ENCODE measurements at places on chromosomes 12 and 14.

DNA sequence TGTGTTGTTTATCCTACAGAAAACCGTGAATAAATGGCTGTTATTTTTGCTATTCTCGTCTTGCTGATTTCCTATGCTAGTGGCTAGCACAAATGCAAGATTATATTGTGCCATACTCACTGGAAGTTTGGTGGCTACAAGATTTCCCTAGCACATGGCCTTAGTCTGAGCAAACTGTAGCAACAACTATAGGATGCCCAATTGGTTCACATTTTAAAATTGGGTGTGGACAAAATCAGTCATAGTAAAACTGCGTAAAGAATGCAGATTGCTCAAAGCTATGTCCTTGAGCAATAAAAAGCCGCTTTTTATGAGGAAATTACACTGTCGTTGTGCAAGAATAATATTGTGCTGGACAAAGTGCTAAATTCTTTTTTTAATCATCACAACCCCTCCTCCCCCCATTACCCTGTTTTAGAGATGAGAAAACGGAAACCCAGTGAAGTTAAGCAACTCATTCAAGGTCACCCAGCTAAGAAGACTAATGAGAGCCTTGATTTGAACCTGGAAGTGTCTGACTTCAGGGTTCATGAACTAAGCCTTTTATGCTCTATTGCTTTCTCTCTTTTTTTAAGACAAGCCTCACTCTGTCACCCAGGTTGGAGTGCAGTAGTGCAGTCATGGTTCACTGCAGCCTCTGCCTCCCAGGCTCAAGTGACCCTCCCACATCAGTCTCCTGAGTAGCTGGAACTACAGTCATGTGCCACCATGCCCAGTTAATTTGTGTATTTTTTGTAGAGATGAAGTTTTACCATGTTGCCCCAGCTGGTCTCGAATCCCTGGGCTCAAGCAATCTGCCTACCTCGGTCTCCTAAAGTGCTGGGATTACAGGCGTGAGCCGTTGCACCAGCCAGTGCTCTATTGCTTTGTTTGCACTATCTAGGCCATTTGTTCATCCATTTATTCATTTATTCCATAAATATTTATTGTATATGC is 73.6 kb downstream of the SRGAP1 start:
- no peak for DNase-seq

DNA sequence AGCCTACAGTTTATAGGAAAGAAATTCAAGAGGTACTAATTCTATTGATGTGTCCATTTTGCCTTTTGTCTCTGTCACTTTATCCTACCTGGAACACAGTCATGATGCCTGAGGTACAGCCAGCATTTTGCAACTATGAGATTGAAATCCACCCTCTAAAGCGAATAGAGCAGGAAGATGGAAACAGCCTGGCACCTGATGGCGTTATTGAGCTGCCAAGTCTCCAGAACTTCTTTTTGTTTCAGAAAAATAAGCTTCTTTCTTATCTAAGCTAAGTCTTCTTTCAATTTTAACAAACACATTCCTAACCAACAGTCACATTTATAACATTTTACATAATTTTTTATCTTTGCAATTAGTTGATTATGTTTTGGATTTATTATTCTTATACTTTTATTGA is 182.1 kb downstream of the PAWR start:
- no peak for DNase-seq

- peak; percentile 80 for DNase-seq
Observed at GRCh38 chr12:48999371-49000131, at the start of gene DDN. TSS of gene DDN (minus strand) at chr12:48999375. CDS start at chr12:48999287, 88 bp downstream.

DNA sequence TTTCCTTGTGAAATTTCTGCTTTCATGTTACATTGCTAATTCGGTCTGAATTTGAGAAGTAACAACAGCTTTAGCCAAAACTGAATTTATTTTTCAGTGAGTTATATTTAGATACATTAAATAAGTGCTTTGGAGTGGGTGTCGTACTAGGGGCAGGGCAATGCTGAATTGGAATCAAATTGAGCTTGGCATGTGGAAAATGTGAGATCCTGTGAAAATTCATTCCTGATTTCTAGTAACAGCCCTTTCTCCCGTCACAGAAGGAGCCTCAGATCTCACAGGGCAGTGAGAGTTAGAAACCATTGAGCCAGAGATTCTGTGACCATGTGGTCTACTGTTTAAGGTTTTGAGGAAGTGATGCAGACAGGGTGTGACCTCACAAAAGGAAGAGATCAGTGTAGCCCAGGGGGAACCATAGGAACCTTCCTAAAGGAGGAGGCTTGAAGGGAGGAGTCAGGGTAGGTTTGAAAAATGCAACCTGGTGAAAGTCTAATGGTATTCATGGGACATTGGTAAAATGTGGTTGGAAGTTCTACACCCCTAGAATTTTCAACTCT is 1136.8 kb downstream of the AACS start:
- DNase-seq, result peak; percentile 25

- DNase-seq, result no peak
Observed at GRCh38 chr14:88017535-88017934, 12.6 kb downstream of the GPR65 start.

DNA sequence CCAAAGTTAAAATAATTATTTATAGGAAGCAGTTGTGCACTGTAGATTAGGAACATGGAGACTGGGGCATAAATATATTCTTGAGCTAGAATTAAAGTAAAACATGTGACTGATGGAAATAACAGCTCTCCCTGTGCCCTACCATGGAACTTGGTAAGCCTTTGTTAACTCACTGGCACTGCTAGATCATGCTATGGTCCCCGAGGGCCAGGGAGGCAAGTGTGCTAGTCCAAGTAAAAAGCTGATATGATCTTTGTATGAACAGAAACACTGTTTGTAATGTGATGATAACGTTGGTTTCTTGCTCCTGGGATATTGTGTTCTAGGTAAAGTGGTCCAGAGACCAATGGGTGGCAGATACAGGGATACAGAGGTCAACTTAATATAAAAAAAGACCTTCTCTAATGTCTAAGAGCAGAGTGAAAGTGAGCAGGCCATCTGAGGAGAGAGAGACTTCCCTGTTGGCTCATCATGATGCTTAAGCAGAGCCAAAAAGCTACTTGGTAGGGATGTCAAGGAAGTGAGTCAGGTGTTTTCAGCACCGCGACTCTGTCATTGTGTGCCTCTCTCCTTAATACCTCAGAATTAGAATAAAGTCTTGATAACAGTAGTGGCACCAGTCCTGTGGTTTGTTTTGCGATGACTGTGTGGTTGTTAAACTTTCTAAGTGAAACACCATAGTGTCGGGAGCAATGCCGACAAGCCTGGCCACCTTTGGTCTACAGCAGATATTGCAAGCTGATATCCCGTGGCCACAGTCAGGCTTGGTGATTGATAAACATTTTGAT is 27.6 kb downstream of the BICD1 start:
- DNase-seq, result peak; percentile 50

DNA sequence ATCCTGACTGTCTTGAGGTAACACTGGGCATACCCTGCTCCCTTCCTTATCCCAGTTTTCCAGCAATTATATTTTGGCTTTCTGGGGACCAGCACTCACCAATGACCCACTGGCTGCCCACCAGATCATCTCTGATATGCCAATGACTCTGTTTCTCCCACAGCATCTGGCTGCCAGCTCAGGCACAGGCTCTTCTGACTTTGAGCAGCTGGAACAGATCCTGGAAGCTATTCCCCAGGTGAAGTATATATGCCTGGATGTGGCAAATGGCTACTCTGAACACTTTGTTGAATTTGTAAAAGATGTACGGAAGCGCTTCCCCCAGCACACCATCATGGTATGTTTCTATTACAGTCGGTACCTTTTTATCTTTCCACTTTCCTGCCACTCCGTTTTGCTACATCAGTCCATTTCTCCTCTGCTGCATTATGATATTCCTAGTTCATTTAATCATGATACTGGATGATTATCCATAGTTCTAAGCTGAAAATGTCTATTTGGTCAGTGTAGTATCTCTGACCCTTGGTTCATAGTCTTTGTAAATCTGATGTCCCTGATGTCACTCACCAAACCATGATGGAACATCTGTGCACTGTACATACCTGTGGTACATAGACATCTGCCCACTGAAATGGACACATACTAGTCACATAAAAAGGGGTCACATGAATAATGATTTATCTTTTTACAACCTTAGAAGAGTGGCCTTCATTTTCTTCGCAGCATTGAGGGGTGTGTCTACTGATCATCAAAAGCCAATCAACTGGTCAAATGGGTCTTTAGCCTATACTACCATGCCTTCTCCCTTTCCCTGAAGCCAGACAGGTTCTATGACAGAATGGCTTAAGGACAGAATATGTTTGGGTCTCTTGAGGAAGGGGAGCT is 3.3 kb downstream of the GMPR2 start:
- no peak for DNase-seq

DNA sequence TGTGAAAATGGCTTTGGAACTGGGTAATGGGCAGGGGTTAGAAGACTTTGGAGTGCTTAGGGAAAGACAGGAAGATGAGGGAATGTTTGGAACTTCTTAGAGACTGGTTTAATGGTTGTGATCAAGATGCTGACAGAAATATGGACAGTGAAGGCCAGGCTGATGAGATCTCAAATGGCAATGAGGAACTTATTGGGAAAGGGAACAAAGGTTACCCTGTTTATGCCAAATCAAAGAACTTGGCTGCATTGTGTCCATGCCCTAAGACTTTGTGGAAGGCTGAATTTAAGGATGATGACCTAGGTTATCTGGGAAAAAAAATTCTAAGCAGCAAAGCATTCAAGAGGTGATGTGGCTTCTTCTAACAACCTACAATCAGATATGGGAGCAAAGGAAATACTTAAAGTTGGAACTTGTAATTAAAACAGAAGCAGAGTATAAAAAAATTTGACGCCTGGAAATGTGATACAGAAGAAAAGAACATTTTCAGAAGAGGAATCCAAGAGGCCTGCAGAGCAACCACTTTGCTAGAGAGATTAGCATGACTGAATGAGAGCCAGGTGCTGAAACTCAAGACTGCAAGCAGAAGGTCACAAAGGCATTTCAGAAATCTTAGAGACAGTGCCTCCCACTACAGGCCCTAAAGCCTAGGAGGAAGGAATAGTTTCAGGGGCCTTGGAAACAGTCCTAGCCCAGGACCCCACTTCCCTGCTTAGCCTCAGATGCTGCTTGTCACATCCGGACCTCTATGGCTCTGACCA is 65.6 kb upstream of the FLRT2 start:
- no peak for DNase-seq

GRCh38 chr12:103580026-103580425 is 7.0 kb upstream of the STAB2 start:
- no peak for DNase-seq

GRCh38 chr14:64775081-64775777 is 71.0 kb downstream of the PLEKHG3 start:
- no peak for DNase-seq

DNA sequence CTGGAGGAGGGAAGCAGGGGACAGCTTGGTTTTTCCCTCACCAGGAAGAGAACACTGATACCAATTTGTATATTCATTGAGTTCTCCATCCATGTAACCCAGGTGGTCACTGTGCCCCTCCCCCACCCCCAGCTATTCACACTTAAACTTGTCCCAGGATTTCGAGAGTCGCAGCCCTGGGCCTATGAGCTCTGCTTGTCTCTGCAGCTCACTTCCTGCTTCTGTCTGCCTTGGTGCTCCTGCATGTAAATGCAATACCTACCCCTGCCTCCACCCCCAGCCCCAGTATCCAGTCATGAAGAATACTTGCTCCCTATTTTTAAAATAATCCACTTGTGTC is 452.2 kb downstream of the BCL11B start:
- no peak for DNase-seq

GRCh38 chr14:61641914-61642613 is 53.2 kb upstream of the HIF1A start:
- DNase-seq, result no peak

GRCh38 chr12:46303039-46303666 is 34.3 kb upstream of the SLC38A1 start:
- DNase-seq, result peak; percentile 61

GRCh38 chr12:116136340-116136739 is 141.2 kb downstream of the MED13L start:
- DNase-seq, result no peak

DNA sequence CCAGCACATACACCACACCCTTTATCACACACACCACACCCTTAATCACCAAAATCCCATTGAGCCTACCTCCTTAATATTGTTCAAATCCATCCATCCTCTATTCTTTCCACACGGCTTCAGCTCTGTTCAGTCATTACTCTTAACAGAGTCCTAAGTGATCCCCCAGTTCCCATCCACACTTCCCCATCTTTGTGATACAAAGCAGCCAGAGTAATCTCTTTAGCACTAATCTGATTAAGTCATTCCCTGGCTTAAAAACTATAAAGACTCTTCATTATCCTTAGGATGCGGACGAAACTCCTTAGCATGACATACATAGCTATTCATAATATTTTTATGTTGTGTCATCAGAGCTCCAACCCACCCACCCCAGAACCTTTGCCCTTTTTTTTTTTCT is 14.7 kb upstream of the MFAP5 start:
- DNase-seq, result no peak

GRCh38 chr14:92657457-92658142 is 90.8 kb downstream of the LGMN start:
- DNase-seq, result no peak

GRCh38 chr14:25396128-25396527 is 346.2 kb upstream of the STXBP6 start:
- peak; percentile 51 for DNase-seq

- peak; percentile 56 for DNase-seq
Observed at GRCh38 chr14:86788224-86788623, 1204.8 kb downstream of the GALC start.

DNA sequence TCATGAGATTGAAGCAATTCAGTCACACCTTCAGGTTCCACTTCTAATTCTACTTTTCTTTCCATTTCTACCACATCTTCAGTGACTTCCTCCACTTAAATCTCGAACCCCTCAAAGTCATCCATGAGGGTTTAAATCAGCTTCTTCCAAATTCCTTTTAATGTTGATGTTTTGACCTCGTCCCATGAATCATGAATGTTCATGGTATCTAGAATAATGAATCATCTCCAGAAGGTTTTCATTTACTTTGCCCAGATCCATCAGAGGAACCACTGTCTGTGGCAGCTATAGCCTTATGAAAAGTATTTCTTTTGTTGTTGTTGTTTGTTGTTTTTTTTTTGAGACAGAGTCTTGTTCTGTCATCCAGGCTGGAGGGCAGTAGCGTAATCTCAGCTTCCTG is 7.6 kb downstream of the RXYLT1 start:
- no peak for DNase-seq

DNA sequence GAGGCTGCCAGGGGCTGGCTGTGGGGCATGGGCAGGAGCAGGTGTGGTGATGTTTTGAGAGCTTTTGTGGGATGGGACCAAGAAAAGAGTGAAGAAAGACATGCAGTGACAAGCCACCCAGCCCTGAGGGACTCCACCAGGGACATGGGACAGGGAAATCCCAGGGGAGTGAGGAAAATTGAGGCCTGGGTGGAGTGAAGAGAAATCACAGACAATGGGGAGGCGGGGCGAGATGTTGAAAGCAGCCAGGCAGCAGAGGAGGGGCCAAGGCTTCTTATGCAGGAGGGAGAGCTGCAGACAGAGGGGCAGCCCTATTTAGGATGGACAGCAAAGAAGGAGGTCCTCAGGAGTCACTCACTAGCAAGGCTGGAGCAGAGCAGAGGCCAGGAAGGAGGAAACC is 4.2 kb upstream of the KRT1 start:
- no peak for DNase-seq

DNA sequence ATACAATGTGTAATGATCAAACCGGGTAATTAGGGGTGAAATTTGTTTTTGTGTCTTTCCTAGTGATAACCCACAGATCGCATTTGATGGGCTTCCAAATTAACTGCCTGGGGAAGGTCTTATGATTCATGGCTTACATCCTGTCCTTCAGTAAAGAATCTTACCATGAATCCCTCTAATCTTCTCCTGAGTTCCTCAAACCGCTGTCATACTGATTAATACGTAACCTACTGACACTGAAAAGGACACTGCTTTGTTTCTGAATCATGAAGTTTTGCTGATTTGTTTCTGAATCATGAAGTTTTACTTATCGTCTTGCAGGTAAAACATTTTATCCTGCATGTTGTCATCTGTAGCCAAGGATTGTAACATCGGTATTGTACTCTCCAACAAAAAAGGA is 52.0 kb upstream of the CRY1 start:
- no peak for DNase-seq

Measured in OCI-M1 (cell line).